ENCODE measurements at places on chromosomes 6 and 20. TPM values are rescaled to one million over a fixed set of nuclear protein-coding genes. Genes with fewer than 3 reads are reported as not detected.

DNA sequence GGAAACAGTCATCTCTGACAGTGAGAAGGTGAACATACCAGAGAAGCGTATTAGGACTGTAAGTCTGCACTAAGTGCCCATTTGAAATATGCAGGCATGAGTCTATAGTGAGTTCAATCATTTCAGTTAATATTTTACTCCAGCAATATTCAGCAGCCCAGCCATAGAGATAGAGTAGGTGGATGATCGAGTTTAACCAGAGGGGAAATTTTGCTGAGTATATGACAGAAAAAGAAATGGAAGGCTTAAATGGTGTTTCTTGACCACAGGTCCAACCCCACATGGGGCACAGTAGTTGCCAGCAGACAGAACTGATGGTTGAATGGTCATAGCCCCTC is 39.8 kb downstream of the KIF6 start:
- no peak overlapping the region for H3K27ac ChIP-seq
- no peak for DNase-seq
- no peaks in the 10 kb centered on the region for H3K27me3 ChIP-seq

DNA sequence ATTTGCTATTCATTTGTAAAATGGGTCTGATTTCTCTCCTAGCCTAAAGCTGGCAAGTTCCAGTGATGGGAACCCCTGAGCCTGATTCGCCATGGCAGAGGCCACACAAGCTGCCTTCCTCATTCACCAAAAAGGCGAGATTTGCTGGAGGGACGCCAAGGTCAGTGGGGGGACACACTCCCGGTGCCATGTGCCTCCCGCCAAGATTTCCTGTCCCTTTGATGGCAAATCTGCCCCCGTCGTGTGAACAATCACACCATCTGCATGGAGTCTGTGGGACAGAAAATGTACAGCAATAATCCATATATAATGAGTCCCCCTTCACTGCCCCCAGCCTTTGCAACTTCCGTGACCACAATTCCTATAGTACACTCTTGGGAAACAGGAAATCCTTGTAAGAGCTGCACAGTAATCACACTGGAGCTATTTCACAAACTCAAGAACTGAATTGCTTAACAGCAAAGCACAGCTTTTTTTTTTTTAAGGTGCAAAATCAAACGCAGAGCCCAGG is 15.7 kb upstream of the IGF2R start:
- no peak overlapping the region for H3K27ac ChIP-seq
- H3K4me3 ChIP-seq = no peak overlapping the region
- no peaks in the 10 kb centered on the region for H3K4me1 ChIP-seq
- no peaks in the 10 kb centered on the region for H3K27me3 ChIP-seq
- DNase-seq = no peak

DNA sequence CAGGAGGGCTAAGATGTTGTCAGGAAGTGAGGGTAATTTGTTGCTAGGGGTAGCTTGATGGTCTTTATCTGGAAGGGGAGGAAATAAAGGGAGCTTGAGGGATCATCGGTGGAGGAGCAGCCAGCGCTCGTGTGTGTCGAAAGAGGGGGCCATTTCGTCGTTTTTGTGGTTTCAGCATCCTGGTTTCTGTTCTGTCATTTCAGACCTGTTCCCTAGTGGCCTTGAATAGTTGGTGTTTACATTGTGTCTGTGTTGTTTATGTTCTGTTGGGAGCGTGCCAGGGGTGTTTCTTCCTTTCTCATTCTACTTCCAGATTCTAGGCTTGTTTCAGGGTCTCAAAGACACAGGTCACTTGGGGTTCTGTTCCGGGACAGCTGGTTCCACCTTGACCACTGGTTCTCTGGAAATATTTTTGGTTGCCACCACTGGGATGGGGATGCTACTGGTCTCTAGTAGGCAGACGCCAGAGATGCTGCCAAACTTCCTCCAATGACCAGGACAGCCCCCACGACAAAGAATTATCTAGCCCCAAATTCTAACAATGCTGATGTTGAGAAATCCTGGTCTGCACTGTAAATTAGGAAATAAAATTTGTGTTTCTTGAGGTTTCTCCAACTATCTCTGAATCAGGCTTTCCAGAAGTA is 113.9 kb upstream of the NAA20 start:
- H3K4me3 ChIP-seq = no peak overlapping the region
- DNase-seq = no peak
- no peaks in the 10 kb centered on the region for H3K4me1 ChIP-seq
- no peaks in the 10 kb centered on the region for H3K36me3 ChIP-seq
- H3K27ac ChIP-seq = no peak overlapping the region

DNA sequence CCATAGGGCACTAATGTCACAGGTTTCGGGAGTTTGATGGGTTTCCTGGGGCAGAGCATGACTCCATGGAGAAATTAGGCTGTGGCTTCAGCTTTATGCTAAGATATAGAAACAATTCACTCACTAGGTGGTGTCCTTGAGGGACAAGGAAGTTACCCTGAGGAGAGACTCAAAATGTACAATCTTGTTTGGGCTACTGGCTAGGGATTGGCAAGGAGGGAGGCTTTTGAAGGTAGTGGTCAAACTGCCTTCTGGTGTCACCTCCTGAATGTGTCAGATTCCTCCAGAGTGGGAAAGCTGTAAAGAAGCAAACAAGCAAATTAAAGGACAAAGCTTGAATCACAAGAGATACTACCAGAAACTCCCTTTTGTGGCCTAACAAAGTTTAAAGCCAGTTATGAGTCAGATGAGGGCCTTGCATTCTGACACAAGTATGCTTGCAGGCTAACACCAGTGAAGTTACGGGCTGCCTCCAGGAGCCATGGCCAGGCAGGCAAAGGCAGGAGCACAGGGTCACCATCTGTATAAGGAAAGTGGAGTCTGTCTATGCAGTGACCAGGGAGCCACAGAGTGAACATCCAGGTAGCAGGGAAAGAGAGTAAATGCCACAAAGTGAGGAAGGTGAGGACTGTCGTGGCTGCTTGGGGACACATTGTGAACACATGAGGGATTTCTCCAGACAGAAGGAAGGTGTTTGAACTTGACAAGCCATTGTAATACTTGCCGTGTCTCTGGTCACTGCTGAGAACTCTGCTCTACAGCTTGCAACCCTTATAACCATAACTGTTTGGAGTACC is 107.7 kb upstream of the DTNBP1 start:
- H3K4me1 ChIP-seq = no peaks in the 10 kb centered on the region
- H3K27ac ChIP-seq = no peak overlapping the region
- DNase-seq = no peak
- H3K27me3 ChIP-seq = no peaks in the 10 kb centered on the region
- H3K4me3 ChIP-seq = no peak overlapping the region

DNA sequence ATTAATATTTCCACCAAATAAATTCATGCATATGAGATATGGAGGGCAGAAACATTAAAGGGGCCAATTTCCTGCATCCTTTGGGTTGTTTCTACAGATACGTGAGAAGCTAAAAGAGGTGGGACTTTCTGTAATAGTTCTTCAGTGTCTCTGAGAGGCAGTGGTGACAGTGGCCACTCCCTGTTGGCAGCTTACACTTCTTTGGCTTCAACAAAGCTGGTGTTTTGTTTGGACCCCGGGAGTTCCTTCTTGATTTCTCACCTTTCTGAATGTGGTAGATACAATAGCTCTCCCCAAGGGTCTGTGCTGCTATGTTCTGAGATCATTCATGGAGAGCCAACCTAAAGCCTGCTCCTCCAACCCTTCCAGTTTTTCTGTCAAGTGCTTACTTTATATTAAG is 7.8 kb downstream of the PLCB1 start:
- DNase-seq = no peak
- H3K27me3 ChIP-seq = no peaks in the 10 kb centered on the region
- H3K4me1 ChIP-seq = peaks cover 7% of the 10 kb centered on the region
- no peak overlapping the region for H3K27ac ChIP-seq

GRCh38 chr6:5937169-5937909 is 69.4 kb downstream of the NRN1 start:
- H3K36me3 ChIP-seq = no peaks in the 10 kb centered on the region
- H3K4me1 ChIP-seq = no peaks in the 10 kb centered on the region
- peaks cover 2% of the 10 kb centered on the region for H3K27me3 ChIP-seq
- DNase-seq = no peak

DNA sequence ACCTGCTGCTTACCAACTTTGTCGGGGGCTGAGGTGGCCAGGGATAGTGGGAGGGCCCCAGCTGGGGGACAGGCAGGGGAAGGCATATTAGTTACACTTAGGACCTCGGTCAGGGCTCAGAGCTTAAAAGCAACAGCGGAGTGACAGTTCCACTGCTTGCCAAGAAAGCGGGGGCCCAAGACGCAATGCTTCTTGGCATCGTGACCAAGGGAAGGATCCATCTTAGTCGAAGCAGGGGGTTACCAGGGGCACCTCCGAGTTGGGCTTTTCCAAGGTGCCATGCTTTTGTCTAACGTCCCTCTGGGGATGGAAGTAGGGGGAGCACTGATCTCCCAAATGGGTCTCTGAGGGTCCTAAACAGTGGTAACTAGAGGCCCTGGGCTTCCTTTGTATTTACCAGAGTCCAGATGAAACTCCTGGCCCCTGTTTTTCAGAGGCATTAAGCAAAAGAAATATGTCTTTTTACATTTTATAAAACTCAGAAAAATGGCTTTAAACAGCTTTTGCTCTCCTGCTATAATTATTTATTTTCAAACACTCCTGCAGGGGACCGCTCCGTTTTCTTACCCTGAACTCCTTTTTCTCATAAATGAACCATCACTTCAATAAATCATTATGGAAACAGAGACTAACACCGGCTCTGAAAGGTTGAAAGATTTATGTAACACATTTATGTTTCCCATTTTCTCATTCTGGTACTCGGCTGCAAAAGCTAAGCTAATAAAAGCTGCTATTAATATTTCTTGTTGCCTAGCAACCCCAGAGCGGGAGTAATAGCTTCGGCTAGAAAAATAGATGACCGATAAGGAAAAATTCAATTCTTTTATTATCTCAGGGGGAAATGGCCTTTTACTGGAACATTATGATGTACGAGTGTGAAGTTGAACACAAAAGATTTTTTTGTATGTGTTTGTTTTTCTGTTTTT is 100.4 kb downstream of the TOX2 start:
- peaks cover 45% of the 10 kb centered on the region for H3K4me1 ChIP-seq
- H3K4me3 ChIP-seq = no peak overlapping the region
- no peak overlapping the region for H3K27ac ChIP-seq
- H3K36me3 ChIP-seq = no peaks in the 10 kb centered on the region
- H3K27me3 ChIP-seq = no peaks in the 10 kb centered on the region

DNA sequence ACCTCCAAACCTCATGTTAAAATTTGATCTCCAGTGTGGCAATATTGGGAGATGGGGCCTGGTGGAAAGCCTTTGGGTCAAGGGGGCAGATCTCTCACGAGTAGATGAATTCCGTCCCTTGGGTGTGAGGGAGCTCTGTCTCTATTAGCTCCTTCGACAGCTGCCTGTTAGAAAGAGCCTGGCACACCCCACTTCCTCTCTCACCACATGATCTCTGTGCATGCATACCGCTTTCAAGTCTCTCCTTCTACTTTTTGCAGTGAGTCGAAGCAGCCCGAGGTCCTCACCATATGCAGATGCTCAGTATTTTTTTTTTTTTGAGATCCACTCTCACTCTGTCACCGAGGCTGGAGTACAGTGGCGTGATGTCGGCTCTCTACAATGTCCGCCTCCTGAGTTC is 176.9 kb downstream of the SYNDIG1 start:
- no peaks in the 10 kb centered on the region for H3K36me3 ChIP-seq
- no peak for DNase-seq
- no peaks in the 10 kb centered on the region for H3K4me1 ChIP-seq
- no peak overlapping the region for H3K27ac ChIP-seq
- peaks cover 5% of the 10 kb centered on the region for H3K27me3 ChIP-seq

GRCh38 chr6:53528107-53528506 is 16.8 kb downstream of the GCLC start:
- H3K4me1 ChIP-seq = no peaks in the 10 kb centered on the region
- no peak for DNase-seq
- H3K4me3 ChIP-seq = no peak overlapping the region

- no peak for DNase-seq
- no peaks in the 10 kb centered on the region for H3K4me1 ChIP-seq
Measured at GRCh38 chr6:49732781-49733180, 11.4 kb downstream of the CRISP3 start.

DNA sequence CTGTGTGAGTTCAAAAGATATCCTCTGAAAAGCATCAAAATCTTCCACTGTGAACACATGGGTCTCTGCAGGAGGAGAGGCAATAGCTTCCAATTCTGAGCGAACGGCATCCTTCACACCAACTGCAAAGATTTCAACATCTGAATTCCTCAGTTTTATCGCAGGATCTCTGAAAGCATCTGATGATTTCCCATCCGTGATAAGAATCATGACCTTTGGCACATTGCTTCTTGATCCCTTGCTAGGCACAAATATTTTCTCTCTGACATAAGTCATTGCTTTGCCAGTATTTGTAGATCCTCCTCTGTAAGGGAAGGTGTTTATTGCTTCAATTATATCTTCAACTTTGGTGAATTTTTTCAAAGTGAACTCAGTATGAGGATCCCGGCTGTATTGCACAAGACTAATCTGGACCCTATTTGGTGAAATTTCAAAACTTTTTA is 22.7 kb downstream of the COL12A1 start:
- no peaks in the 10 kb centered on the region for H3K27me3 ChIP-seq
- DNase-seq = no peak
- H3K27ac ChIP-seq = no peak overlapping the region
- no peaks in the 10 kb centered on the region for H3K36me3 ChIP-seq
- no peak overlapping the region for H3K4me3 ChIP-seq

- H3K4me3 ChIP-seq = no peak overlapping the region
- peaks cover 35% of the 10 kb centered on the region for H3K4me1 ChIP-seq
- no peak for DNase-seq
- H3K27me3 ChIP-seq = no peaks in the 10 kb centered on the region
- H3K27ac ChIP-seq = no peak overlapping the region
- no peaks in the 10 kb centered on the region for H3K36me3 ChIP-seq
Measured at GRCh38 chr6:158558415-158559306, 1.2 kb upstream of the TMEM181 start.

DNA sequence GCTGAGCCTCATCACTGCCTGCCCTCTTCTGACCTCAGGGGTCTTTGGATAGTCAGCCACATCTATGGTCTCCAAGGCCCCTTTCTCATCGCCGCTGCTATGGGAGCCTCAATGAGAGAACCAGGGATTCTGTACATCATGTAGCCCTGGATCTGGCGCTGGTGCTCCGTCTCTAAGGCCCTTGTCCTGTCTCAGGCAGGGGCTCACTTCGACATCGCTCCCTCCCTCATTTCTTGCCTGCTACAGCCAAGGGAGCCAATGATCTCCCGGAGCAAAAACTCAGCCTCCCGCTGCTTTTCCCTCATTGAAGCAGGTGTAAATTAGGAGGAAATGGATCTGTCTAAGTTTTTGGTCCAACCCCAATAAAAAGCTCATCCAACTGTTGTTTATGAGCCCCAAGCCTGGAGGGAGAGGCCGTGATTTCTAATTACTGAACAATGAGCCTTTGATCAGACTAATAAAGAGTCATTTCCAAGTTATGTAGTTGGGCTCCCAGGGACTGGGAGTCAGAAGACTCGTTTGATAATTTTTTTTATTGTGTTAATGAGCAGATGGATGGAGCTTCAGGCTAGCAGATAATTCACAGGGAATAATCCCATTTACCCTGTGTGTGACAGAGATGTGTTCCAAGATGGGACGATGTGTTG is 30.9 kb downstream of the LBP start:
- DNase-seq = no peak
- no peak overlapping the region for H3K27ac ChIP-seq
- no peak overlapping the region for H3K4me3 ChIP-seq
- peaks cover 4% of the 10 kb centered on the region for H3K27me3 ChIP-seq
- H3K4me1 ChIP-seq = no peaks in the 10 kb centered on the region
- H3K36me3 ChIP-seq = no peaks in the 10 kb centered on the region

Gene PLA2G7
- 11.1 TPM for total RNA-seq

Gene PAK5
- total RNA-seq = not detected

Gene TINAG
- not detected for total RNA-seq

Gene PTCHD4
- not detected for total RNA-seq

Gene GGTLC1
- not detected for total RNA-seq

Gene TFEB
- 15.7 TPM for total RNA-seq

Gene DNAH8
- 0.17 TPM for total RNA-seq

Measured in CD4-positive, alpha-beta memory T cell (primary cell).